Lung (tissue), 17 donors: ENCODE measurements at places on chromosomes 3 and 15.

DNA sequence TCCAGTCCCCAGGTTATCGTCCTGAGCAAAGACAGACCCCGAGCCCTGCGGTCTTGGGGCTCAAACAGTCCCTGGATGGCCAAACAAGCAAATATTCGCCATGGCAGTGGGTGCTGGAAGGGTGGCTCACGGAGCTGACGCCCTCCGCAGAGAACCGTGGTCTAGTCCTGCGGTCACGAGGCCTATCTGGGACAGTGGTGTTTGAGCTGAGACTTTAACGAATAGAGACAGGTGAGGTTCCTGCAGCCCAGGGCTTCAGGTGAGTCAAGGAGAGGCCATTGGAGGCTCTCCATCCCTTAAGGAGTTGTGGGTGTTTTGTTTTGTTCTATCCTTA, 399 bp upstream of the SUCLG2 start:
- DNase-seq: no peak

DNA sequence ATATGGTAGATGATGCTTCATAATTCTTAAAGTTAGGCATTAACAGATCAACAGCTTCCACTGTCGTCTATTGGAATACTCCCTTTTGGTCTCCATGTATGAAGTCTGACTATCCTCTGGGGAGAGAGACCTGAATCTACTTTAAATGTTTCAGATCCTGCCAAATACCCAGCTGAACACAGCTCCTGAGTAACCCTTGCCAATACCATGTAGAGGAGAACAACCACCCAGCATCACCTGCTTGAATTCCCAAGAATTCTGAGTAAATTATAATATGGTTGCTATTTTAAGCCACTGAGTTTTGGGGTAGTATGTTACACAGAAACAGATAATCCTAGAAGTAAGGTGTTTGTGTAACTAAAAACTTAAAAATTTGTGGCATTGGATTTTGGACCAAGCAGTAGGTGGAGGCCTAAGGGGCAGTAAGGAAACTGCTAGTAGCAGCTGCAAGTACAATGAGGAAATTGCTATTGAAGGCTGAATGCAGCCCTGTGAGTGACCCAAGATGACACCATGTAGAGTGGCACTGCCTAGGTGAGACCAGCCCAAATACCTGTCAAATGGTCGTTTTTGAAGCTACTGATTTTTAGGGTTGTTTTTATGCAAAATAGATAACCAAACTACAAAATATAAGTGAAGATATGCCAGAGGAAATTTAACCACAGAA, 30.9 kb downstream of the NRG4 start:
- no peak for DNase-seq

- peak; percentile 30 for DNase-seq
Measured at GRCh38 chr3:61875046-61875844, 313.9 kb downstream of the PTPRG start.

- DNase-seq: peak; percentile 60
Measured at GRCh38 chr3:78368636-78369345, 1328.9 kb downstream of the ROBO2 start.

DNA sequence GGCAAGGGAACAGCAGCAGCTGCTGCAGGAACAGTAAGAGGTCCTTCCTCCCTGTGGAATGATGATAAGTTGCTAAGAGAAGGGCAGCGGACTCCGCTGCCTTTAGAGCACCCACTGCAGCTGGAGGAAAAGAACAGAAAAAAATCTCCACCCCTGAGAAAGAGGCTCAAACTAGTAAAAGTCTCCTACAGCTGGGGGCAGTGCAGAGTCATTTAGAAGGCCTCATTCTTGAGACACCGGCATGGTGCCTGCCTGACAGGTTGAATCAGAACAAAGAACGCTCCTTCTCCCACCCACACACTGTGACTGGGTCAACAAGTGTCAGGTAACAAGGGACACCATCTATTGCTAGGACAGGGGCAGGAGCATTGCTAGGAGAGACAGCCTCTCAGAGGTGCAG, 188.4 kb downstream of the ABHD5 start:
- DNase-seq: peak; percentile 42

DNA sequence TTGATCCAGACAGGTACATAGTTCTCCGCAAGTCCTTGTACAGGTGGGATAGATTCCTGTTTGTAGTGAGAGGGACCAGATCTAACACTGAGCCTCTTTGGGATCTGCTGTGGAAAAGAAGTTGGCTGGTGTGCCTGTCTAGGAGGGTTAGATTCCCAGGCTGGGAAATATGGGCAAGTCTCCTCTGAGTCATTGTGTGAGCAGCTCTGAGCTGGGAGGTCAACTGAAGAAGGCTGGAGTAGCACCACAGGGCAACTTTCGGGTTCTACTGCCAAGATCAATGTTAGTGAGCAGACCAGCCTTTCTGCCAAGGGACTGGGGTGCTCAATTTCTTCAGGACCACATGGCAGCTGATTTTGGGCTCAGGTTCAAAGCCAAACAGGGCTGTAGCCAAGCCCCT, 33.4 kb downstream of the CLDN1 start:
- no peak for DNase-seq

- DNase-seq: peak; percentile 74
Measured at GRCh38 chr15:58477170-58477569, 45.4 kb downstream of the LIPC start.

DNA sequence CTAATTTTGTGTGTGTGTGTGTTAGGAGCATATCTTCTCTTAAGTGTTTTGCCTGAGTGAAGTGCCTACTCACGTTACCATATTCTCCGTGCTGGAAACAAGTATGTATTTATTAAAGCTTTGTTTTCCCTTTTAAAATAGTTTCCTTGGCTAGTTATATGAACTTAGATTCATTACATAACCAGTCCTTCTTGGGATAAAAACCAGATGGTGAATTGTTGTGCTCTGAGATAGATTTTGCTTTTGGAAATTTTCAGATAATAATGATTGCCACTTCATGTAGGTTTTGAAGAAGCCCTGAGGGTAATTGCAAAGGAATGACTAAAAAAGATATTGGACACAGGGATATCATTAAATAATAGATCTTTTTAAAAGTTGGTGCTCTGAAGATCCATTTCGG, 390.2 kb upstream of the SGO1 start:
- DNase-seq: no peak

DNA sequence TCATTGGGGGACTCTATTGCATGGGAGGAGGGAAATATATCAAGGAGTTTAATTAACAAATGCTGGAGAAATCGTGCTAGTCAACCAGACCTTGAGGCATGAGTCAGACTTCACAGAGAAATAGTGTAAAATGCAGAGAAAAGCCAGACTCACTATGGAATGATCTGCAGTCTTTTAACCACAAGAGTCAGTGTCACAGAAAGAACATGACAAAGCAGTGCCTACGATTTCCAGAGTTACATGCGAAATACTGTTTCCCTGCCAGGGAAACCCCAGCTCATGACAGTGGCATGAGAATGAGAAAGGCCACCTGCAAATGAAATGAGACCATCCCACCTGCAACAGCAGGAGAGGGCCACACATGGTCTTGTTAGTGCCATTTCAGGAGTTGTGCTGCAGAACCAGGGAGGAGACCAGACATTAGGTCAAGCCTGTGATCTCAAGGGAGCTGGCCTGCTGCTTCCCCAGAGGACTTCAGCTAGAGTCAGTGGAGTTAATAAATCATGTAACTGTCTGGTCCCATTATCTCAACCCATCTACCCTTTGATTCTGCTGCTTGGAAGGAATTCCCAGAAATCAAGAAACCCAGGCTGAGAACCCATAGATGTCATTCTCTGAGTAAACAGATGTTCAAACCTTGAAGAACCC, 79.0 kb downstream of the ERC2 start:
- DNase-seq: no peak

DNA sequence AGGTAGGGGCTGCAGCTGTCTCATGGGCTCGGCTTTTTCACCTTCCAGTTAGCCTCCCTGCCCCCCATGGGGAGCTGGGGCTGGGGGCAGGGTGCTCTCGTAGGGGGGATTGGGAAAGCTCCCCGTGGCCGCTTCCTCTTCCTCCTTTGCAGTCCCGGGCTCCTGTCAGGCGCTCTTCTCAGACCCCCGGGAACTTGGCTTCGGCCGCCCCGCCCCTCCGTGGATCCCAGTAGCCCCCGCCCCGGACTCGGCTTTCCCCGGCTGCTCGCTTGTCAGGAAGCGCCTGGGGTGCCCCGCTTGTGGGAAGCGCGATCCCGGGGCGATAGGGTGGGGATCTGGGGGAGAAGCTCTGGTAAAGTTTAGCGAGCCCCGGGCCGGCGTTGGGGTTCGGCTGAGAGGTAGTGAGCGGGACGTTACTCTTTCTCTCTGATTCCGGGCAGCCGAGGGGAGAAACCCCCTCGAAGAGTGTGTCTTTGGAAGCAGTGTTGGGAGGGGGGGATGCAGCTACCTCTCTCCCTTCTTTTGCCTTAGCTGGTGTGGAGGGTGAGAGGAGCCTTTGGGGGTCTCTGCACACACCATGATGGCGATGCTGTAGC, 611 bp downstream of the PIAS1 start:
- peak; percentile 82 for DNase-seq
